H54 (cell line): ENCODE measurements at places on chromosomes 3 and 15.

DNA sequence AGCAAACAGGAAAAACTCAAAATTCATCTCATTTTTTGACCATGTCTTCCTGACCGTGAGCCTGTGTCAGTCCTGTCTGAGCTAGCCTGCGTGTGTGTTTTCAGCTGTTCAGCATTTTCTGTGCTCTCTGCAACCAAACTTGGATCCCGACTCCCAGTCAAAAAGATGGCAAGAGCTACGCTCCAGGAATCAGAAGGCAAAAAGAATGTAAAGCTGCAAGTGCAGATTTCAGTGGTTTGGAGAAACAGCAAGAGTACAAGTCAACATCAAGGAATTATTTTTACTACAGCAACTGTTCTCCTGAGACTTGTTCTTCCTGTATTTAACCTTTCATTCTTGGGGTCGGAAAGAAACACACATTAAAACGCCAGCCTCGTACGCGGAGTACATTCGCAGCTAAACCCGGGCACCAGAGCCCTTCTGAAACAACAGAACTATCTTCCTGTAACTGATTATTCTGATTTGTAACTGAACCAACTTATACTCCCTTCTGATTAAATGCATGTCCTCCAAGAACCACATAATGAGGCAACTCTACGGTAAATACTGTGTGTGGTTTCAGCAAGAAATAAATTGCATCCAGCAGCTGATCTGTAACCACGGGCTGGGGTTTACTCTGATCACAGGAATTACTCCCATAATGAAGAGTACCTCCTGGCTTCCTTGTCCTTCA is 107.4 kb downstream of the LRIG1 start:
- no peak for DNase-seq

DNA sequence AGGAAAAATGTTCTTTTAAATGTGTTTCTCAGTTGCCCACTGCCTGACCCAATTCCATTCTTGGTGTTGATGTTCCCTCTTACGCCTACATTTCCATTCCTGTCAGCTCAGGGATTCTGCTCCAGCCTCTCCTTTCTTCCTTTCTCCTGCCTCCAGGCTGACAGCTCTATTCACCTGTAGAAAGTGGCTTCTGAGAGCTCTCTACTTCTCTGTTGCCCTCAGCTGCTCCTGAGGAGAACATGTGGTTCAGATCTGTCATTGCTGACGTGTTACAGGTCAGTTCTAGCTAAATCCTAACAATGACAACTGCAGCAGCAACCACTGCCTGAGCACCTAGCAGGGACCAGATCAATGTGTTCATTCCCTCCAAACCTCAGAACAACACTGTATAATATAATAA is 144.9 kb upstream of the PLAAT1 start:
- no peak for DNase-seq

GRCh38 chr3:16468002-16468335 is 45.5 kb downstream of the RFTN1 start:
- DNase-seq: no peak

GRCh38 chr3:141249041-141249440 is 17.4 kb downstream of the PXYLP1 start:
- DNase-seq: no peak

DNA sequence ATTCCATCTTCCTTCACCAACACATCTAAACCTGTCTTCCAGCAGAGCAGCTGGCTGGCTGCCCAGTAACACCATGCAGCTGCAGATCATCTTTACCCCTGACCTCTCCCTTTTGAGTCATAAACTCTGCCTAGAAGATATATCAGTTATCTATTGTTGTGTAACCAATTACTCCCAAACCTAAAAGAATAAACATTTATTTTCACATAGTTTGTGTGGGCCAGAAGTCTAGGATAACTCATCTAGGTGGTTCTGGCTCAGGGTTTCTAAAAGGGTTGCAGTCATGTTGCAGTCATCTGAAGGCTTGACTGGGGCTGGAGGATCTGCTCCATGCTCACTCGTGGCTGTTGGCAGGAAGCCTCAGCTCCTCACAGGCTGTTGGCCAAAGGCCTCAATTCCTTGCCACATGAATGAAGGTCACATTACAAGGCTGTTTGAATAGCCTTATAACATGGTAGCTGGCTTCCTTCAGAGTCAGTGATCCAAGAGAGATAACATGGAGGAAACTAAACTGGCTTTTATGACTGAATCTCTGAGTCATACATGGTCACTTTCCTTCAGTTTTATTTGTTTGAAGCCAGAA is 92.8 kb downstream of the GOLIM4 start:
- no peak for DNase-seq
